ENCODE measurements at places on chromosomes 11 and 22.

DNA sequence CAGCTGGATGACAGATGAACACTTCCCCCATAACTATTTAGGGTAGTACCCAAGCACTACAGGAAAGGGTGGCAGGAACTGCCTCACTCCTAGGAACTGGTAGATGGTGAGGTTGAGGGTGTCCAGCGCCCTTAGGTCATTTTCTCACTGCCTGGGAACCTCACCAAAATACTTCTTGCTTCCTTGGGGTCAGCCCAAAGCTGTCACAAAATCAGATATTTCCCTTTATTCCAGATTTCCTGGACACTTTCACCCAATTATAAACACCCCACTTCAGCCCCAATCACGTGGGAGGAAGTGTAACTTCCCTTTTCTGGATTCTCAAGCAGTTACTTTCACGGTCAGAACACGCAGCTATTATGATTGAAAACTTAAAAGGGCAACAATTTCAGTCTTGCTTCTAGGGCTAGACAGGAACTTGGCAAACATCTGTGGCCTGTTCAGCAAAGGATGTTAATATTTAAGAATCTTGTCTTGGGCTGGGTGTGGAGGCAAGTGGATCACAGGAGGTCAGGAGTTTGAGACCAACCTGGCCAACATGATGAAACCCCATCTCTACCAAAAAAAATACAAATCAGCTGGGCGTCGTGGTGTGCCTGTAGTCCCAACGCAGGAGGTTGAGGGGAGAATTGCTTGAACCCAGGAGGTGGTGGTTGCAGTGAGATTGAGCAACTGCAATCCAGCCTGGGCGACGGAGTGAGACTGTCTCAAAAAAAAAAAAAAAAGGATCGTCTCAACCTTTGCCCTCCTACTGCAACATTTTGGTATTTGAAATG is 4.0 kb downstream of the FTH1 start:
- DNase-seq: no peak

GRCh38 chr11:69014084-69014851 is 1.2 kb upstream of the MRGPRF start:
- peak; percentile 45 for DNase-seq

- DNase-seq: peak; percentile 58
Measured at GRCh38 chr11:12110714-12111548, 541 bp downstream of the MICAL2 start.

GRCh38 chr22:19228179-19228578 is 49.6 kb upstream of the SLC25A1 start:
- DNase-seq: no peak

- DNase-seq: no peak
Measured at GRCh38 chr22:46183733-46184132, 33.4 kb downstream of the PPARA start.

DNA sequence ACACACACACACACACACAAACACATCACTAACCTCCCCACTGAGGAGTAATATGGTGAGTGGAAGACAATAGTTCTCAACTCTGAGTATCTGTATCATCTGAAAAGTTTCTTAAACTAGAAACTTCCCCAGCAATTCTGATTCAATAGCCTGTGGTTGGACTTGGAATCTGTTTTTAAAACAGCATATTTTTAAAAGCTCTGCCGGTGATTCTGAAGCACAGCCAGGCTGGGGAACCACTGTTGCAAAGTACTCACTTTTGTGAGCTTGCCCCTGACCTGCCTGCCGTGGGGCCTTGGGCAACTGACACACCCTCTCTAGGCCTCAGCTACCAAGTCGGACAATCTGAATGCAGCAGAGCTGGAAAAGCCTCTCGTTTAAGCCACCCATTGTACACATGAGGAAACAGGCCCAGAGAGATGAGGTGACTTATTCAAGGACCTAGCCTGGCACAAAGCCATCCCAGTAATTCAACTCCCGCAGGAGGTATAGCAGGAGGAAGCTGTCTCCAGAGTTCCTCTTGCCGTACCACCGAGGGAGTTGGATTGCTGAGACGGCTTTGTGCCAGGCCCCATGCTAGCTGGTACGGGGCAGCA is 8.9 kb downstream of the SLC15A3 start:
- DNase-seq: peak; percentile 61

GRCh38 chr11:131397675-131398074 is 27.3 kb downstream of the NTM start:
- DNase-seq: peak; percentile 8

DNA sequence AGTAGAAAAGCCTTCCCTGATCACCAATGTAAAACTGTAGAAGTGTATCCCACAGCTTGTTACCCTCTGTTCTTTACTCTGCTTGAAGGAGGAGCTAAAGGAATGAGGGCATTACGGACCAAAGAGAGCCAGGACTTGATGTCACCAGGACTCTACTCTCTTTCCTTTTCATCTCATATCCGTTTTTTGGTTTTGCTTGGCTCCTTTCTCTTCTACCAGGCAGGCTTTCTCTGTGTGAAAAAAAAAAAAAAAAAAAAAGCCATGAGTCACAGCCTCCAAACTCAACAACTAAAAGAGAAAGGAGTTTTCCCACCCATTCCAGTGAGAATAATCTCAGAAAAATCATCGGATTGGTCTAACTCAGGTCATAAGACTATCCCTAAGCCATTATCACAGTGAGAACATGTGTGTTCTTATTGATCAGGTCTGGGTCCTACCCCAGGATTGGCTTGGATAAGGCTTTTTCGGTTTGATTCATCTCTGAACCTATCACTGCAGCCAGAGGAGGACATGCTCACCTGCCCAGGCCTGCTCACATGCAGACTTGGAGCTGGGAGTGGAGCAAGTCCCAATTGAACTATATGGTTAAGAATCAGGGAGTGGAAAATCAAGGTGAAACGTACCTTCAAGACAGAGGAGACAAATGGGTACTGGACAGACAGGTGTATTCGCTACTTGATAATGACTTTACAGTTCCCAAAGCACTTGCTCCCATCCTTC is 19.4 kb upstream of the LRRC55 start:
- no peak for DNase-seq

DNA sequence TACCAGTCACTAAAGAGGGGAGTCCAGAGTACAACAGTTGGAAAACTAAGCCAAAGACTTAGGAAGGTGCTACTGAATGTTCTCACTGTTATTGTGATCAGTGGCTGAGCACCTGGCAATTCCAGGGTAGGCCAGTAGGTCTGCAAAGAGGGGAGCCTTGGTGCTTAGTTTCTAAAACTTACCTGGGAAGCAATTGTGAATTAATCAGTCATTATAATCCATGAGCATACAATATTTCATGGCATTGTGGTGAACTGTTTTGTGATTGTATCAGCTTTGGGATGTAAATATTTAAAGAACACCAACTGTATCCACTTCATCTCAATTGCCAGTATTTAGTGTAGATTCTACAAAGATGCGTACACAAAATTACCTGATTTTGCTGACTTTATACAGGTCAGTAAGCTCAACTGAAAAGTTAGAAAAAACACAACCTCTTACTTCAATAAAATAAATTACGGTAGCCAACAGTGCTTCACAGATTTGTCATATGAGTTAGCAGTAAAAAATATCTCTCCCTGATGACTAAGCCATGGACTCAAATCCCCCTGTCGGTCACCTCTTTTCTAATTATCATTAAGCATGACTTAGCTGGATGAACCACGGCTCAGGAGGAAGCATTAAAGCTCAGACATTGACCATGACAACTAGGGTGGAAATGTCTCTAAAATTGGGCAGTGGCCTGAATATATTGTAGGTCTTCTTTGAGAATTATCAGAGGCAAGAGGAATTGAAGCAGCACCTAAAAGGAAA is 30.8 kb upstream of the SORL1 start:
- no peak for DNase-seq

DNA sequence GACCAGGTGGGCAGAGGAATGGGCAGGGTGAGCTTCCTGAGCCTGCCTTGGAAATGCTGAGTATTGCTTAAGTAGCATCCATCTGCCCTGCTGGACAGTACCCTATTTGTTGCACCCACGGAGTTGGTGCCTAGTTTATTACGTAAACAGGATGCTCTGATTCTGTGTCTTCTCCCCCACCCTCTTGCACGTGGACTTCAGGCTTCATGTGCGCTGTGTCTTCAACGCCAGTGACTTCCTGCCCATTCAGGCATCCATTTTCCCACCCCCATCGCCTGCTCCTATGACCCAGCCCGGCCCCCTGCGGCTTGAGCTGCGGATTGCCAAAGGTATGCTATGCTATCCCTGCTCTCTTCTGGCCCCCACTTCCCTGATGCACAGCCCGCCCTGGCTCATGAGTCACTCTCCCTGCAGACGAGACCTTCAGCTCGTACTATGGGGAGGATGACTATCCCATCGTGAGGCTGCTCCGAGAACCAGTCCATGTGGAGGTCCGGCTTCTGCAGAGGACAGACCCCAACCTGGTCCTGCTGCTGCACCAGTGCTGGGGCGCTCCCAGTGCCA is 5.7 kb downstream of the ZP1 start:
- no peak for DNase-seq

DNA sequence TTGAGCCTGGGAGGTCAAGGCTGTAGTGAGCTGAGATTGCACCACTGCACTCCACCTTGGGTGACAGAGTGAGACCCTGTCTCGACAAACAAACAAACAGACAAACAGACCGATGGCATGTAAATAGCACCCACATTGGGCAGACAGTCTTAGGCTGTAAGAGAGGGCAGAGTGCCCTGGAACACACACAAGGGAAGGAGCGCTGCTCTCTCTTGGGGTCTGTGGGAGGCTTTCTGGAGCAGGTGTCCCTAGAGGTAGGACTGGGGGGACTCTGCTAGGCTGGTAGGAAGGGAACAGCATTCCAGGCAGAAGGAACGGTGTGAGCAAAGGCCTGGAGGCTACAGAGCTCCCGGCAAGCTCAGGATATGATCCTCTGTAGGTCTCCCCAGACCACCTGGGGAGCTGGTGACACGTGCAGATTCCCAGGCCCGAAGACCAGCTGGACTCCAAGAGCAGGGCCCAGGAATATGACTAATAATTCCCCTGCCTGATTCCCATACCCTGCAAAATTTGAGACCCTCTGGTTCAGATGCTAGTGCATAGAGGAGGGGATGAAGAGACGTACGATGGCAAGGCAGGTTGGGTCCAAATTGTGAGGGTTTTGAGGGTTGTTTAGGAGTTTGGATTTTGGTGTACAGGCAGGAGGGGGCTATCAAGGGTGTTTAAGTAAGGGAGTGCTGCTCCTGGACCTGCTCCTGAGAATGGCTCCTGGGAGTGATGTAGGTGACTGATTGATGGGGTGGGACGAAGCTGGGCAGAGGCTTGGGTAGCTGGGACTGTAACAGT is 11.6 kb downstream of the SMIM38 start:
- DNase-seq: no peak

DNA sequence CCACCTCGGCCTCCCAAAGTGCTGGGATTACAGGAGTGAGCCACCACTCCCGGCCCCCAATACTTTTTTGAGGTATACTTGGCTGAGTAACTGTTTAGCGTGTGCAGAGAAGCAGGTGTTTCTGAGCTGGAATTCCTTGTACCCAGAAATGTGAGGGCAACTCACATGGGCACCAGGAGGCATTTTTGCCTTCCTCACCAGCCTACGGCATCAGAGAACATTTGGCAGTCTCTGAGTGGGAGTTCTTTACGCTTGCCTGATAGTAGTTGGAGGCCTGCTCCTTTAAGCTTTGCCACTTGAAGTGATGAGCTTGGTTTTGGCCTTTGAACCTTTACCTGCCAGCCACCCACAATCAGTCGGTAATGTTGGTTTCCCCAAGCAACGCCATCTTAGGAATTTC is 9.2 kb downstream of the PARVB start:
- DNase-seq: no peak

DNA sequence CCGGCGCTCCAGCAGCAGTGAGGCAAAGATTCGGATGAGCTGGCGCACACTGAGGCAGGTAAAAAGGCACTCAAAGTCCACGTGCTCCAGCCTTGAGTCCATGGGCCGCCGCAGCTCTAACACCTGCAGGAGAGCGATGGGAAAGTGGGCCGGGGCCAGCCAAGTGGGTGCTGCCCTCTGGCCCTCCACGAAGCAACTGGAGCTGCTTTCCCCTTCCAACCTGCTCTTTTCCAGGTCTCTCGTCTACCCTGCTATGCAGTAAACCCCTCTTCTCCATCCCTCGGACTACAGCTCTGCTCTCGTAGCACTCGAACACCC is 20.0 kb downstream of the RPL27A start:
- no peak for DNase-seq

GRCh38 chr11:72010529-72011233 is 12.0 kb downstream of the IL18BP start:
- no peak for DNase-seq

DNA sequence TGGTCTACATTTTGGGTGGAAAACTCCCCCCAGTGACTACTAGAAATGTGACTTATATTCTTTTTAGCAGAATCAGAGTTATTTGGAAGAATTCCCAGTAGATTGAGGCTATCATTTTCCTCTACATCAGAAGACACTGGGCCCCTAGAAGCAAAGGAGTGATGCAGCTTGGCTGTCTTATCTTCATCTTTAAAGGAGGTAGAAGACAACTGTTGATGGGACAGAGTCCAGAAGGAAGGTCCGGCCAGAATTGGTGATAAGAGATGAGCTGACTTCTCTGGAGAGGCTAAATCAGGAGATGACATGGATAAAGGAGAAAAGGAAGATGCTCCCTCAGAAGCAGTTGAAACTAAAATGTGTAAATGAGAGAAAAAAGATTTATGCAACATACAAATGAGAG is 149.6 kb downstream of the ENTHD1 start:
- DNase-seq: no peak

GRCh38 chr11:75351541-75351790 is at the start of gene ARRB1:
ARRB1 (minus strand) TSS chr11:75351661; CDS start chr11:75351607, 54 bp downstream.
- no peak for DNase-seq

- no peak for DNase-seq
Measured at GRCh38 chr11:61158691-61159381, 2.4 kb downstream of the VPS37C start.

GRCh38 chr22:21791635-21792625 is 56.3 kb upstream of the YPEL1 start:
- no peak for DNase-seq

GRCh38 chr11:63042596-63042995 is 27.0 kb upstream of the SLC22A8 start:
- no peak for DNase-seq

DNA sequence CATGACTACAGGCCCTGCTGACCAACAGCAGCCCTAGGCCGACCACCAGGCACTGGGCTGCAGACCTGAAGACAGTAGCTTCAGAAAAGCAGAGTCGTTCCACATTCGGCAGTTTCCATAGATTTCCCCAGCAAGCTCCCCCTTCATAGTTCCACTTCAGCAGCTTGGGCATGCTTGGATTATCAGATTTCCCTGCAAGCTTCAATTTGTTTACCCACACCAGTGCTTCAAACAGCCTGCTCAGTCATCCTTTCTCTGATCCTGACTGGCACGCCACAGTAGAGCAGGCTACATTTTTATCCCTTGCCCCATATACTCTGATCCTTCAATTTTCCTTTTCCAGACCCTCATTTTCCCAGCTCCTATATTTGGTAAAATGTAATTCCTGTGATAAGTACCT is 51.1 kb upstream of the CFAP300 start:
- DNase-seq: no peak
